ENCODE measurements at places on chromosomes 4 and X.

DNA sequence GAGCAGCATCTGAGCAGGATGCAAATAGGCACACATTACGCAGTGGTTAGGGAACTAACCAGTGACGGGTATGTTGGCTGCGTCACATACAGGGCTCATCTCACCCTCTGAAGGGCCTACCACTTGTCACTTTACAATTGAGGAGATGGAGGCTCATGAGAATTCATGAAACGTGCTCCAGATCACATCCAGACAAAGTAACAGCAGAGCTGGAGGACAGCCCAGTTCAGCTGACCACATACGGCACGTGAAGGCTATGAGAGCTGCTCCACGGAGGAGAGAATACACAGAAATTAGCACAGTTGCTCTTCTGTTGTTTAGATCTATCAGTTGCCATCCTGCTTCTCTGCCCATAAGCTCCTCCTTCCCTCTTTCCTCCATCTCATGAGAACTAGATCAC lies 78.4 kb downstream of the FAM9B start:
- DNase-seq = no peak

DNA sequence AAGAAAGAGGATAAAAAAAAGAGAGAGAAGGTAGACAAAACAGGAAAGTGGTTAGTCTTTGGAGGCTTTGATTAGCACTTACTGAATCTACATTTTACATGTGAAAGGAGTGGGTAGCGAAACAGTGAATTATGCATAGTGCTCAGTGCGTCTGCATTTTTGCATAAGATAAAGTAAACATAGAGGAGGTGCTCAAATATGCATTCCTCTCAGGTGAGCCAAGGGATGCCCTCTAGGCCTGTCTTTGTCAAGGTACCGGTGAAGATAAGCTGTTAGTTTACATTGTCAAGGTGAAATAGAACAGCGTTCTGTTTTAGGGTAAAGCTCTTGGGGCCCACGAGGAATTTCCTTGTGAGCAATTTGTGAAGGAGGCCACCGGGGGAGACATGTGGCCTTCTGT lies 260.6 kb downstream of the TRIML1 start:
- peak; percentile 84 for DNase-seq

- no peak for DNase-seq
Measured at GRCh38 chr4:18815779-18816173, 794.2 kb upstream of the LCORL start.

- DNase-seq = no peak
Measured at GRCh38 chrX:136667446-136668168, 19.6 kb downstream of the CD40LG start.

DNA sequence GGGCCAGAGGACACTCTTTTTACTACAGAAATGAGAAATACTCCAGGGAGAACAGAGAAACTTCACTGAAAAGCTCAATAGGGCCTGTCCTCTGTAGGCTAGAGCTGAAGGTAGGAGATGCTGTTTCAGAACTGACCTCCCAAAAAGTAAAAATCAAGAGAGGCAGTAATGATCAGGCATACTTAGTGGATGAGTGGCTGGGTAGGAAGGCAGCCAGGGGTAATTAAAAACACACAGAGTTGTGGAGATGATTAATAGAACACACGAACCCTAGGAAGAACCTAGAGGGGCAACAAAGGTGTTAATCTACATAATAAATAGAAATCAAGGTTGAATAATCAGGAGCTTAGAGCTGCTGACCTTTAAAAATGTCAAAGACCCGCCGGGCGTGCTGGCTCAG lies 582.4 kb upstream of the ADGRL3 start:
- no peak for DNase-seq

- DNase-seq = no peak
Measured at GRCh38 chrX:124910611-124911010, 409.1 kb upstream of the TEX13C start.

GRCh38 chr4:23207059-23207458 lies 514.3 kb downstream of the GBA3 start:
- no peak for DNase-seq

GRCh38 chr4:110550260-110550659 lies 72.6 kb downstream of the PITX2 start:
- DNase-seq = peak; percentile 55

GRCh38 chrX:132716006-132716405 lies 227.2 kb upstream of the MBNL3 start:
- no peak for DNase-seq

DNA sequence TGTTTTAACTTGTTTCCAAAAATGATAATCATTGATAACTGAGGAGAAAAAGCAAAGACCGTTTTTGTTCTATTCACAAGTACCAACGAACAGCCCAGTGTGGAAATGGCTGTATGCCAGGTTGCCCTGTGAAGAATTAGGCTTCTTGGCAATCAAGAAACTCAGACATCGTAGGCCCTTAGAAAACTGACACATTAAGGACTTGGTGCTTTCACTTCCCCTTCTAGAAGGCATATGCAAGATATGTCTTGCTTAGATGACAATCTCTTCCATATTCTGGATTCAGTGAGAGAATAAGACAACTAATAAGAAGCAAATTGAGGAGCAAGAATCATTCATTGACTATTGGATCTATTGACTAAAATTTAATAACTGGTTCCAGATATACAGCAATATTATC lies 56.6 kb downstream of the ANAPC10 start:
- no peak for DNase-seq

GRCh38 chr4:15370296-15370695 lies 57.5 kb upstream of the C1QTNF7 start:
- no peak for DNase-seq

DNA sequence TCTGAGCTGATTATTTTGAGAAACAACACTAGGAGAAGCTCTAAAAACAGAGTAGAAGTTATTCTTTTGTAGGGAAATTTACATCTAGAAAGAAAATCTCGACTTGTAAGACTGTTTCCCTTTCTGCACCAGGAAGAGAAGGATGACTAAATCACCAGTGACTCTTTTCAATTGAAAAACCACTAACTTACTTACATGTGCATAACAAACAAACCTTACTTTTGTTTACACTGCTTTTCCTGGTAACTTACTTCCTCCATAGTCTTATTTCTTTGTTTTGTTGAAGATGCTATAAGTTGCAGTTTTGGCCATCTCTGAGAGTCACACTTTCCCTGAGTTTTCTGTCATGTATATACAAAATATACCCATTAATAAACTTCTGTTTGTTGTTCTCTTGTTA lies 293.6 kb upstream of the FAT4 start:
- DNase-seq = peak; percentile 26

DNA sequence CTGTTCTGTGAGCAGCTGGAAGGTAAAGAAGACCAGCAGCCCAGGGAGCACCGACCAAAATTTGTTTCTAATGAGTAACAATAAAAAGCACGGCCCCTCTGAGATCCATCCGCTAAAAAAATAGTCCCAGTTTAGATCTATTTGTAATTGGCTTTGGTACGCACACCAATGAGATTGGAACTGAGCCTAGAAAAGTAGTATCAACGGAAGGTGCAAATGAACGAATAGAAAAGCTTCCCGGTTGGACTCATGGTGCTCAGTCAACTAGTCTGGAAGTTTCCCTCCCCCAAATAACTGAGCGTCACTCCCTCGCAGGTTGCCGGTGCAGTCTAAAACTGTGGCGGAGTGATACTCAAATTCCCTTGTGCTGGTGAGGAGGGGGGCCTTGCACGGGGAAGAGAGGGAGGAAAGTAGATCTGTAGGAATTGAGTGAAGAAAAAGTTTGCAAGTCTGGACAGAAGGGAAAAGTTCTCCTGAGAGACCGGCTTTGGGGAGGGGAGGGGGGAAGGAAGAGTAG lies at the start of gene COL4A5:
Gene COL4A5, plus strand, starts transcription at position 413 of the 517 bp plus-strand sequence. CDS start 288 bp downstream, outside the sequence.
- peak; percentile 91 for DNase-seq

- DNase-seq = no peak
Measured at GRCh38 chrX:24424948-24425347, 40.1 kb upstream of the PDK3 start.

DNA sequence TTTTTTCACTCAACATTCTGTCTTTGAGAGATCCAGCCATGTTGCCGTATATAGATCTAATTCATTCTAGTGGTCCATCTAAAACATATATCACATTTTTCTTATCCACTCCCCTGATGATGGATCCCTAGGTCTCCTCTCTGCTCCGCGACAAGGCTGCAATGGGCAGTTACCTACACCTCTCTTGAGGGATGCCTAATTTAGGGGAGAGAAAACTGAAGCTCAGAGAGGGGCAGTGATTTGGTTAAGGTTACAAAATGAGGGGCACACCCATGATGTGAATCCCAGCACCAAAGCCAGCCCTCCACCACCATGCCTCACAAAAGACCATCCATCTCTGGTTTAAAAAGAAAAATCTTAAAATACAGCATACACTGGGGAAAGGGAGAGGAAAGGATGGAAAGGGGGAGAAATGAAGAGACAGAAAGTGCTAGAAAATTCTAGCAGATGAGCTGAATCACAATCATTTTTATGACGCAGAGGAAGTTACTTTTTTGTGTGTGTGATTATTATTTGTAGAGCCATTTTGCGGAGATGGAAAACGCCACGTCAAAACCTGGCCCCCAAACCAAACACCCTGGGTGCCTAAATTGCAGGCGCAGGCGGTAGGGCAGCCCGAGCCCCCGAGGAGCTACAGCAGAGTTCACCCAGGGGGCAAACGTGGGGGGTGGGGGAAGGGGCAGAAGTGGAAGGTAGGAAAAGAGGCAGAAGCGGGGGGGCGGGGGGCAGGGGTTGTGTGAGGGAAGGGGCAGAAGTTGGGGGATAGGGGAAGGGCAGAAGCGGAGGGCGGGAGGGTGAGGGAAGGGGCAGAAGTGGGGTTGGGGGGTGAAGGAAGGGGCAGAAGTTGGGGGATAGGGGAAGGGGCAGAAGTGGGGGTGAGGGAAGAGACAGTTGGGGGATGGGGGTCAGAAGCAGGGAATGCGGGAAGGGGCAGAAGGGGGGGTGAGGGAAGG lies 1.3 kb upstream of the TSPYL2 start:
- DNase-seq = no peak

GRCh38 chr4:121154103-121154515 lies 10.0 kb downstream of the TNIP3 start:
- no peak for DNase-seq

- DNase-seq = no peak
Measured at GRCh38 chrX:12693754-12694153, 97.5 kb upstream of the PRPS2 start.

GRCh38 chr4:55791666-55792065 lies 27.9 kb upstream of the EXOC1L start:
- DNase-seq = peak; percentile 45

GRCh38 chr4:126604268-126604867 lies 1028.4 kb upstream of the INTU start:
- peak; percentile 54 for DNase-seq

- DNase-seq = peak; percentile 71
Measured at GRCh38 chrX:65587616-65588526, 53.3 kb upstream of the LAS1L start.

- peak; percentile 82 for DNase-seq
Measured at GRCh38 chr4:176778491-176778890, 14.2 kb downstream of the VEGFC start.

DNA sequence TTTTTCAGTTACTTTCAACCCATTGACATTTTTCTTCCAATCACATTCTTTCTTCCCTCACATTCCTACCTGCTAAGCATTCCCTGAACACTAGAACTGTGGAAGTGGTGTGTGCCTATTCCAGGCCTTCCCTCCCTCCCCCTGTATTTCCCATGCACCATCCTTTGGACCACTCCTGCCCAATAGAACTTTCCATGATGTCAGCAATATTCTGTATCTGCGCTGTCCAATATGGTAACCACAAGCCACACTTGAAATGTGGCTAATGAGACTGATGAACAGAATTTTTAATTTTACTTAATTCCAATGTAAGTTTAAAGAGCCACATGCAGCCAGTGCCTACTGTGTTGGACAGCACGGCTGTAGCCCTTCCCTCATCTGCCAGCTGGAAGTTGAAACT lies 57.5 kb downstream of the DCTD start:
- DNase-seq = no peak

DNA sequence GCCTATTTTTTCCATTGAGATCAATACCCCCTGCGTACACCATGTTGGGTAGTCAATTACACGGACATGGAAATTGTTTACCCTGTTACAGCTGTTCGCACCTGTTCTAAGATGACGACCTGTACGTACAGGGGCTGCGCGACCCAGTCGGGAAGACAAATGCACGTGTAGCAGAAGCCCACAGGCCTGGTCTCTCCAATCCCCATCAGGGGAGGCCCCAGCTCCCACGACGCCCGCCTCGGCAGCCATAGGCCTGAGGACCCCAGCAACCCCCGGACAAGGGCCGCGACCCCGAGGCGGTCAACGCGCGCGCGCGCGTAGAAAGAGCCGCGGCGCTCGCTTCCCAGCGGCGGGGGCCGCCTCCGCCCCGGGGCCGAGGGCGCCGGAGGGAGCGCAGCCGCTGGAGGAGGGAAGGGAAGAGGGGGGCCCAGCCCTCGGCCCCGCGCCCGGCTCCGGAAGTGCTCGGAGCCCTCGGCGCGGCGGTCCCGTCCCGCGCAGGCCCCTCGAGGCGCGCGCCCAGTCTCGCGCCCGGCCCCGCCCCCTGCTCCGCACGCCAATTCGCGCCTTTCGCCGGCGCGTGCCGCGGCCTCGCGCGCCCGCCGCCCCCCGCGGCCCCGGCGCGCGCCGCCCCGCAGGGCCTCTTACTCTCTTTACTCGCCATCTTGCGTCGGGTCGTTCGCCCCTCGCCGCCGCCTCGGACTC lies 618 bp downstream of the RBBP7 start:
- DNase-seq = peak; percentile 17

DNA sequence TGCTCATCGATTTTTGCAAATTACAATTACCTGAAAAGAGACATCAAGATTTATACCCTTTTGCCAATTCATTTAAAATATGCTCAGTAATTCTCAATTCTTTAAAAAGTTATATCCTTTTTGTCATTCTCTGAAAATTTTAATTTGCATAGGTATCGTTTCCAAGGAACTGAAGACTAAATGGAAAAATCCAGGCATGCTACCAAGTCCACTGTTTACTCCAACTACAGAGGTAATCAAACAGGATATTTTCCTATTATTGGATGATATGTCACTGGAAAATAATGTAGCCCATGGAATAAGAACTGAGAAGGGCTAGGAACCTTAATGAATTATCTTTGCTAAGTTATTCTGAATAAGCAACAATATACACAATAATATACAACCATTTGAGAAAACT lies 132.7 kb downstream of the THOC2 start:
- DNase-seq = no peak

GRCh38 chr4:20091781-20092180 lies 159.9 kb upstream of the SLIT2 start:
- DNase-seq = no peak

GRCh38 chr4:2671267-2671895 lies 84.8 kb downstream of the TNIP2 start:
- no peak for DNase-seq

- DNase-seq = peak; percentile 10
Measured at GRCh38 chrX:17812763-17813162, 48.3 kb downstream of the RAI2 start.

DNA sequence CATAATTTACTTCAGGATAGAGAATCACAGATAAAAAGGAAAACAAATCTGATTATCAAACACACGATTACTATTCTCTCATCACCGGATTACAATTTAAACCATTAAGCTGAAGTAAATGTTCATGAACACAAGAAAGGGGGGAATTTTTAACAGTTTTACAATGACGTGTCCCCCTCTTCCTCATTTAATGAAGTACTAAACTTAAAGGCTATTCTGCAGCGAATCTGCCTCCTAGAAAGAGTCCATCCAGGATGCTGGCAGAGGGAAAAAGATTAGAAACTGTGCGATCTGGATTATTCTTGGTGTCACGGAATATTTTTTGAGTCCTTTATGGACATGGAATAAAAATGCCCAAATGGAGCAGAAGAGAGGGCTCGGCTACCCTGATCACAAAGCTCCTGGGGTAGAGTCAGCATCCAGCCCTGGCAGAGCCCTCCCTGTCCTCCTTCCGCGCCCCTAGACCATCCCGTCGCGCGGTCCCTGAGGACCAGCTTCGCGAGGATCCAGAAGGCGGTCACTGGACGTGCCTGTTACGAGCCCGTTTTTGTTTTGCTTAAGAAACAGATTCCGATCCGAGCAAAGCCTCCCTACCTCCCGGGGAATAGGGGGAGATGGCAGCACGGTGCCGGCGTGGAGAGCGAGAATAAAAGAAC lies 1.2 kb downstream of the ELF2 start:
- DNase-seq = no peak

All from epithelial cell of esophagus (primary cell).